Stimulated activated CD8-positive, alpha-beta memory T cell treated with anti-CD3 and anti-CD28 coated beads, Interleukin-15, amount 100 ng/mL, for 24 hours (primary cell): ENCODE measurements at places on chromosomes 1 and 21.

GRCh38 chr1:180674603-180675530 is 43.0 kb downstream of the XPR1 start:
- DNase-seq, result no peak

- no peak for DNase-seq
Measured at GRCh38 chr21:37374027-37374426, 7.5 kb downstream of the DYRK1A start.

DNA sequence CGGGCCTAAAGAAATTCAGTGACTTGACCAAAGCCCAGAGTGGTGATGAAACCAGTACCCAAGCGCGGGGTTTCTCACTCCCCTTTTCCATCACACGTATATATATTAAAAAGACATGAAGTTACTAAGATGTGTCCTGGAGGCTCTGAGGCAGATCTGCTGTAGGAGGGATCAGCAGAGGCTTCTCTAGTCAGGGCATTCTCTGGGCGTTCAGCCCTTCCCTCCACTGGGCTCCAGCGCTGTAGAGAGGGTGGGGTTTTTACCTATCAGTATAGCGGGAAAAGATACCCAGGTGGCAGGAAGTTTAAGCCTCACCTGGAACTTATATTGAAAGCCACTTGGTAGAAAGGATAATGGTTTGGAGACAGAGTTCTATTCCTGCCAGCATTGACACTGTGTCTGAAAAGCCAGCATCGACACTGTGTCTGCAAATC is 862 bp upstream of the PLEKHO1 start:
- DNase-seq, result no peak

DNA sequence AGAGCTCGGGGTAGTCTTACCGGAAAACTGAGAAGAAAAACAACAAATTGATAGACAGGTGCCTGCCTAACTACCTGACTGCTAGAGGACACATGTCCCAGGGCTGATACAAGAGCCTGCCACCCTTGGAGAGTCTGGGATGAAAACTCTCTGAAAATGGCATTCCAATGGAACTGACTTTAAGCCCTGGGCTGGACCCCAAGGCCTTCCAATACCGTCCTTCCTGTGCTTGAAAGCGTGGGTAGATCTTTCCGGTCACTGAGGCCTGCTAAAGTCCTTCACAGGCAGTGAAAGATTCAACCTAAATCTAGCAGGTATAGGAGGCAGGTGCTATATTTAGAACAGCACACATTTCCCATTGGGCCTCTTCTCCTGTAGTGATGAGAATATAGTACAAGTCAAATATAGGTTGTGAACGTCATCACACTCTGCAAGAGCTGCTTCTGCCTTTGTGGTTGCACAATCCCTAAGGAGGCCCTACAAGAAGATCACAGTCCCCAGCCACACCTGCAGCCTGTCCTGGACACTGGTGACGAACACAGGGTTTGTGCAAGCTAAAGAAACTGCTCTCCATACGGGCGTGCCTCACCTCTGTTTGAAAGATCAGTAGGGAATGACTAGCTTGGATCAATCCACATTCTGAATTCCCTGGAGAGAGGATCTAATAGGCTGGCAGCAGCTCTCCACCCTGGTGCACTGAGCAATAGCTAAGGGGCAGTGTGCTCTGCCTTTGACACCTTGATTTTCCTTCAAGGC is 876 bp upstream of the CHML start:
- DNase-seq, result no peak

DNA sequence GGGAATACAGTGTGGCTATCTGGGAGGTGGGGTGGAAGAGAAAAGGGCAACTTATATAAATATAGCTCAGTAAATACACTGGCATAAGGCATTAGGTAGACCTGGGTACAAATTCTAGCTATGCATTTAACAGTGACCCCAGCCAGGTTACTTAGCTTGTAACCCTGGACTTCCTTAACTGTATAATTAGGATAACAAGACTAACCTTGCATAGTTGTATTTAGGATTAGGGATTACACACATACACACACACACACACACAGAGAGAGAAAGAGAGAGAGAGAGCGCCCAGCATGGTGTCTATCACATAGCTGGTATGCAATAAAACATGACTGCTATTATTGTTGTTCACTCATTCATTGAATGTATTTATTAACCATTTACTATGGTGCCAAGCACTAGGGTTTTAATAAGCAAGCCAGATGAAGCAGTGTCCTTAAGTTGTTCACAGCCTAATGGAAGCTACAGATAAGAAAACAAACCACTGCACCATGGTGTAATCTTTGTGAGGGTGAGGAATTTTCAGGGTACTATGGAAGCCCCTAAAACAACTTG is 251.4 kb downstream of the ZNF648 start:
- no peak for DNase-seq

- DNase-seq, result no peak
Measured at GRCh38 chr21:45267390-45267760, 20.3 kb downstream of the POFUT2 start.

- no peak for DNase-seq
Measured at GRCh38 chr1:106439475-106439874, 617.0 kb upstream of the PRMT6 start.

- no peak for DNase-seq
Measured at GRCh38 chr1:48686159-48686558, 90.5 kb downstream of the BEND5 start.

GRCh38 chr1:36396359-36396758 is 1.3 kb downstream of the LSM10 start:
- DNase-seq, result no peak

DNA sequence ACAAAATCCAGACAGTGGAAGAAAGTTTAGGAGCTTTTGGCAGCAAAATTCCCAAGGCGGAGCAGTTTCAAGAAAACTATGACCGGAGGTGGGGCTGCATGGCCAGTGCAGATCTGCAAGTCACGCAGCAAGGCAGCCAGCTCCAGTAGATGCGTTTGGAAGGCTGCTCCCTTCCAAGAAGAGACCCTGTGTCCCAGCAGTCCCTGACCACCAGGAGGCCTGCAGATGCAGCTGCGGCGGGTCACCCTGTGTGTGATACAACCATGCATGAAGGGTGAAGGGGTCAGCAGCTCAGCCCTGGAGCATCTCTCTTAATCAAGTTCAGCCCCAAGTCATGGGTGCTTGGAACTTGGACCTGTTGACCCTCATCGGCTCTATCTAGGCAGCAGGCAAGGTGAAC is 29.3 kb downstream of the GPR157 start:
- DNase-seq, result no peak

GRCh38 chr21:46048926-46049889 is 48.7 kb upstream of the COL6A2 start:
- DNase-seq, result no peak

- no peak for DNase-seq
Measured at GRCh38 chr1:203138066-203138465, 10.5 kb downstream of the ADORA1 start.

GRCh38 chr1:66271904-66272254 is 262.1 kb upstream of the SGIP1 start:
- no peak for DNase-seq

- no peak for DNase-seq
Measured at GRCh38 chr1:172460177-172460576, 16.3 kb upstream of the PIGC start.

GRCh38 chr1:193649587-193649986 is 463.2 kb upstream of the B3GALT2 start:
- no peak for DNase-seq

GRCh38 chr21:18443085-18443484 is 39.5 kb upstream of the TMPRSS15 start:
- no peak for DNase-seq

GRCh38 chr1:51284487-51284954 is 45.8 kb downstream of the TTC39A start:
- DNase-seq, result no peak

DNA sequence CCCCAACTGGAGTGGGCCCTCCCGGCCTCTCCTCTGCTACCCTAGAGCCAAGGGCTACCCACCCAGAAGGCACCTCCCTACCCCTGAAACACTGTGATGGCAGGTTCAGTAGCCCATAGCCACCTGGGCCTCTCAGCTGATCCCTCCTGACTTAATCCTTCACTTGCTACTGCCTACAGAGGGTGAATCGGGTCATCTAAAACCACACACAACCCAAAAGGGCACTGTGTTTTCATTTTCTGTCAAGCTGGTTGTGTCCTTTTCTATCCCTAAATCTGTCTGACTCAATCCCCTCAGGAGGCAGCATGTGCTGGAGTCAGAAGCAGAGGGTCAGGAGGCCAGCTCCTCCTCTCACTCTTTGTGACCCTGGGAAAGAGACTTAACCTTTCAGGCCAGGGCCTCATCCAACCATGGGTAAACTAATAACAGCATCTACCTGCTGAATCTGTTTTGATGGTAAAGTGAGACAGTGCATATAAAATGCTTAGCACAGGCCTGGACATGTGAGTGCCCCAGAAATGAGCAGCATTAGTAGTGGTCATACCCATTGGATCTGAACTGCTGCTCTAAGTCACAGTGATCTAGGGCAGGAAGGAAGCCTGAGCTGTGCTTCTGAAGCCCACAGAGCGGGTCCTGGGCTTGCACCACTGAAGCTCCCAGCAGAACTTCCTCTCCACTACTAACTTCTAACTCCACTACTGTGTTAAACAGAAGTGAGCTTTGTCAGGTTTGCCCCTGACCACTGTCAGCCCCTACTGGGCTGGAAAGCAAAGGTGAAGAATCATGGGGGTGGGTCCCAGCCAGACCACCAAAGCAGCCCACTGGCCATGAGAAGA is 11.0 kb downstream of the PMVK start:
- DNase-seq, result no peak

GRCh38 chr21:44699502-44700001 is 2.6 kb downstream of the KRTAP10-12 start:
- DNase-seq, result no peak

GRCh38 chr1:83103341-83103740 is 895.6 kb downstream of the TTLL7 start:
- DNase-seq, result no peak

DNA sequence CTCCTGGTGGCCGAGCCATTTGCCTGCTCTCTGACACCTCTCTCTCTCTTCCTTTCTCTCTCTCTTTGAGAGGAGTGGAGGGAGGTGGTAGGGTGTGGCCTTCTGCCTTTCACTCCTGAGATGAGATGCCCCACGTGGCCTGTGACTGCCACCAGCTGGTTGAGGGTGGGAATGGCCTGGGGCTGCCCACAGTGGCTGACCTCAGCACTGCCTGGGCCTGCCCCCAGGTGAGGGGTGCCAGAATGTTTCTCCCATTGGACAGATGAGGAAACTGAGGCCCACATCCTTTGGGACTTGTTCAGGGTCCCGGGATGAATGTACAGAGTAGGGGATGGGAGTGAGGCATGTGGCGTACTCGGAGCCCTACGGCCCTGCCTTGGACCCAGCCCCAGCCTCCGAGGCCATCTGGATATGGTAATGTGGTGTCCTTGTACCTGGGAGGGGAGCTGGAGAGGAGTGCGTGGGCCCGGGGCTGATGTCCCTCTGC is 12.7 kb upstream of the C1orf167 start:
- no peak for DNase-seq

GRCh38 chr1:77642196-77642595 is 40.3 kb downstream of the ZZZ3 start:
- DNase-seq, result no peak

DNA sequence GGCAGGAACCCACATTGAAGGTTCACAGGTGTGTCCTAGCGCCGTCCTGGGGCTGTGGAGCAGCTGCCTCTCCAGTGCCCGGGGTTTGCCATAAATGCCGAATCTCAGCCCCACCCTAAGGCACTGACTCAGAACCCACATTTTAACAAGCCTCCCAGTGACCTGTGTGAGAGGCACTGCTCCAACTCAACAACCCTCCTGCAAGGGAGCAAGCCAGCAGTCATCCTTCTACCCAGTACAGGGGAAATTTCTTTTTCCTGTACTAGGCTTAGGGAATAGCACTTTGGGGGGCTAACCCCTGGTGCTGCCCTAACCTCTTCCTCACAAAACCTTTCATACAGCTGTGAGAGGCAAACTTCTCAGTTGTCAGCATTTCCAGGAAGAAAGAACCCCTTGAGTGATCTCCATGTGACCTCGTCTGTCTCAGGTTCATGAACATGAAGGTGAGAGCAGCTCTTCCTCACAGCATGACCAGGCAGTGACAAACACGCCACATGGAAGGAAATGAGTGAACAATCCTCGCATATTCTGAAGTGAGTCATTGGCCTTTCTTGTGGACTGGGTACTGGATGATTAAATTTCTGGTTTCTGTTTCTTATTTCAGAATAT is 11.4 kb upstream of the BCAR3 start:
- no peak for DNase-seq

- no peak for DNase-seq
Measured at GRCh38 chr1:103162360-103162759, 54.0 kb upstream of the COL11A1 start.

DNA sequence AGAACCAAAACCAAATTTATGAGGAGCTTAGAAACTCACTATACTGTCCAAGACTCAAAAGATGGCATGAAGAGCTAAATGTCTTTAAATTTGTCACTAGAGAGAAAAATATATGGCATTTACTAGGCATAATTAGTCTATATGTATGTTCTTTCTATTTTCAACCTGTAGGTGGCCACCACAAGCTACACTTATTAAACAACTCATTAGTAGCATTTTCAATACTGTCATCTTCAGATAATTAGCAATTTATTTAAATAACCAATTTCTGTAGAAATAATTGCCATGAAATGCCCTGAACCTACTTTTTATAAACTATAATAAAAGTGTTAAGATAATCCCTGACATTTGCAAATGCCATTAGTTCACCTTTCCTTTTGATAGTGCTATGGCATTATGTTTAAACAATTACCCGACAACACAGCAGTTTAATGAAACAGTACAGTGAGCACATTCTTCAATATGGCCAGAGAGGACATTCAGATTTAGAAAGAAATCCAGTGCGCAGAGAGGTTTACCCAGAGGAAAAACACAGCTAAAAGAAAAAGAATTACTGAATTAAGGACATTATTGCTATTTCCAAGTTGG is 522.5 kb downstream of the PTBP2 start:
- no peak for DNase-seq

- no peak for DNase-seq
Measured at GRCh38 chr21:46027851-46028493, 46.4 kb downstream of the COL6A1 start.

DNA sequence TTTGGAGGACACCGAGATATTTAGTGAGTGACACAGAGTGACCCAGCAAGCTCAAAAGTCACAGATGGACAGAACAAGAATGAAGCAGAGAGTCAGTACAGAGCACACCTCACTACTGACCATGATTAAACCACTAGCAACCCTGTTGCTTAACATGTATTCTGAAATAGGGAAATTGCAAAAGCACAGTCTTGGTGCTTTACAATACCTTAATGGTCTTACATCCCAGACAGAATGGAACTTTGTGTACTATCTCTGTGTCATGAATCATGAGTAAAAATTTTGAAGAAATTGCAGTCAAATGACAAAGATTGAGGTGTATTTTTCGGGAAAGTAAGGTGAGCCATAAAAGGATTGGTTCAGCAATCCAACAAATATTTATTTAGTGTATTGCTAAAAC is 2.7 kb upstream of the SAMSN1 start:
- DNase-seq, result no peak

DNA sequence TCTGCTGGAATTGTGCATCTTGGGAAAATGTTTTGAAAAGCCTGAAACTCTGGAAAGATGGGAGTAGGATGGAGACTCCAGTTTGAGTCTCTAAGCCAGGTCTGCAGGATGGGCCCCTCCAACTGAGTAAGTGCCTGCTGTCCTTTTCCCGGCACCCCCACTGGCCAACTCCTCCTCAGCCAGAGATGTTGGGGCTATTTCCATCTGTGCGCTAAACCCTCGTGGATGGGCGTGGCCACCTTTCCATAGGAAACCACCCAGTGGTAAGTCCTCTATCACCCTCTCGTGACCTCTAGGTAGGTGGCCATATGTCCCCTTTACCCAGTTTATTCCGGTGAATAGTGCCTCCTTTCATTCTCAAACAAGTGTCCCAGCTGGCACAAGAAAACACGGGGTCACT is 250.9 kb downstream of the TOMM20 start:
- no peak for DNase-seq
